Urinary bladder (tissue), 4 donors: ENCODE measurements at places on chromosomes 6 and 20. TPM values are rescaled to one million over a fixed set of nuclear protein-coding genes. Genes with fewer than 3 reads are reported as not detected.

Gene PTK6
- 3.4 TPM for polyA plus RNA-seq

Gene PRSS35
- polyA plus RNA-seq = 1.3 TPM

Gene CALHM6
- 7.1 TPM for polyA plus RNA-seq

Gene ZFP57
- not detected for polyA plus RNA-seq

Gene TPD52L1
- 160 TPM for polyA plus RNA-seq

Gene MEI4
- polyA plus RNA-seq = 0.01 TPM

Gene GABBR1
- polyA plus RNA-seq = 39.4 TPM

Gene OPN5
- polyA plus RNA-seq = not detected

Gene WFDC2
- 430 TPM for polyA plus RNA-seq

Gene GPR6
- not detected for polyA plus RNA-seq

Gene CCM2L
- 9.3 TPM for polyA plus RNA-seq

Gene ARFGEF3
- 1.3 TPM for polyA plus RNA-seq
